Natural killer cell (primary cell): ENCODE measurements at places on chromosomes 4 and X. TPM values are rescaled to one million over a fixed set of nuclear protein-coding genes. Genes with fewer than 3 reads are reported as not detected.

GRCh38 chrX:126124721-126125120, 41.4 kb downstream of the DCAF12L2 start:
- no peak for DNase-seq

The CDKN2AIP gene
- 24.2 TPM for total RNA-seq

The EGF gene
- 1.2 TPM for total RNA-seq

DNA sequence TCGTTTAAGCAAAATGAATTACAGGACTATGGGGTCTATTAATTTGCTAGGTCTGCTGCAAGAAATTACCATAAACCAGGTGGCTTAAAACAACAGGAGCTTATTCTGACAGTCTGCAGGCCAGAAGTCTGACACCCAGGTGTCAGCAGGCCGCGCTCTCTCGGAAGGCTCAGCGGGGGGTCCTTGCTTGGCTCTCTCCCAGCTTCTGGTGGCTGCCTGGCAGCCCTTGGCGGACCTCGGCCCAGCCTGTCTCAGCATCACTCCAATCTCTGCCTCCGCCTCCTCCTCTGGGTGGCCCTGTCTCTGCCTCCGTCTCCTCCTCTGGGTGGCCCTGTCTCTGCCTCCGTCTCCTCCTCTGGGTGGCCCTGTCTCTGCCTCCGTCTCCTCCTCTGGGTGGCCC, 580.5 kb upstream of the FAT1 start:
- DNase-seq, result no peak

DNA sequence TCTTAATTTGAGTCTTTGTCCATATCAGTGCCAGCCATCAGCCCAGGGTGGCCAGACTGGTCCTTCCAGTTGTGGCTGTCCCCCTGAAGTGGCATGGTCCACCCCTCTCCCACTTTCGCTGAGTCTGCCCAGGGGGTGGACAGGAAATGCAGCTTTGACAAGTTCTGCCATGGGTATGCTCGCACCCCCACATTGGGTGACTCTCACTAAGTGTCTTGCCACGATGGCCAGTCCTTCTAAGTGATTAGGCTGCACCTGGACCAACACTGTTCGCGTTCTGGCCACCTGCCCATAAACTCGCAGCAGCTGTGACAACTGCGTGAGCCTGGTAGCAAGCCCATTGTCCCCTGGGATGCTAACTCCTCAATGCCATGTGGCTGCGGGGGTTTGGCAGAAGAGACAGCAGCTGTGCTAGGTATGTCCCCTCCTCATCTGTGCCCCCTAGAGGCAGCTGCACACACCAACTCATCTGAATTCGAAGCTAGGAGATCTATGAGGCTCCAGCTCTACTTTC, 10.0 kb upstream of the LNX1 start:
- DNase-seq, result no peak

- DNase-seq, result no peak
Measured at GRCh38 chrX:153412746-153413720, 1.8 kb downstream of the ZFP92 start.

DNA sequence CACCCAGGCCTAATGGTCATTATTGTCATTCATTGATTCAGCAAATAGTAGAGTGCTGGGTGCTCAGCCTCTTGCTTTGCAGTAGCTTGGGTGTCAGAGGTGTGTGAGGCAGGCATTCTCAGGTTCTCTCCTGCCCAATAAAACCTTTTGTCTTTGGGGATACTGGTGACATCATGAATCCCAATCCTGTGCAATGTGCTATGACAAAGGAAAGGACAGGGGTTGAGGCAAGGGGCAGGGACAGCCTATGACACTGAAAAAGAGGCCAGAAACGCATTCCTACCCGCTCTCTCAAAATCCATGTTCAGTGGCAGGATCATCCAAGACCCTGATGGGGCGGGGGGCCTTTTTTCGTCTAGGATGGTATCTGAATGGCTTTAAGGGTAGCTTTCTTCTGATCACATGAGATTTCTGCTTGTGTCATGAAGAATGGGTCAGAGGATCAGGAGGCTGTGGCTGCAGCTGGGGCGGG, 1.5 kb upstream of the FAM193A start:
- no peak for DNase-seq

The ATP8A1 gene
- total RNA-seq, result 147 TPM

DNA sequence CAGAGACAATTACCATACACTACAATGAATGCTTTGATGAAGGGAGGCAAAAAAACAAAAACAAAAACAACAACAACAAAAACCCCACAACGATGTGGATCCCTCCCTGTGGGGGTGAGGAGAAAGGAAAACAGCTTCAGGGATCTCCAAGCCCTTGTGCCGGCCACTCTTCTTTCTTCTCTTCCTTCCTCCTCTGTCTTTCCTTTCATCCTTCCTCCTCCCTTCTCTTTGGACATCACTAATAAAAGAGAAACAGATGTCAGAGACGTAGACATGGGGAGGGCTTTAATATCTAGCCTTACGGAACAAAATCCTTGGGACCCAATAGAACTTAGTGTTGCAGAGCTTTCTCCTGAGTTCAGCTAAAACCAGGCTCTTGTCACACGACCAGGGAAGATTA, 18.8 kb upstream of the STX18 start:
- DNase-seq, result no peak

DNA sequence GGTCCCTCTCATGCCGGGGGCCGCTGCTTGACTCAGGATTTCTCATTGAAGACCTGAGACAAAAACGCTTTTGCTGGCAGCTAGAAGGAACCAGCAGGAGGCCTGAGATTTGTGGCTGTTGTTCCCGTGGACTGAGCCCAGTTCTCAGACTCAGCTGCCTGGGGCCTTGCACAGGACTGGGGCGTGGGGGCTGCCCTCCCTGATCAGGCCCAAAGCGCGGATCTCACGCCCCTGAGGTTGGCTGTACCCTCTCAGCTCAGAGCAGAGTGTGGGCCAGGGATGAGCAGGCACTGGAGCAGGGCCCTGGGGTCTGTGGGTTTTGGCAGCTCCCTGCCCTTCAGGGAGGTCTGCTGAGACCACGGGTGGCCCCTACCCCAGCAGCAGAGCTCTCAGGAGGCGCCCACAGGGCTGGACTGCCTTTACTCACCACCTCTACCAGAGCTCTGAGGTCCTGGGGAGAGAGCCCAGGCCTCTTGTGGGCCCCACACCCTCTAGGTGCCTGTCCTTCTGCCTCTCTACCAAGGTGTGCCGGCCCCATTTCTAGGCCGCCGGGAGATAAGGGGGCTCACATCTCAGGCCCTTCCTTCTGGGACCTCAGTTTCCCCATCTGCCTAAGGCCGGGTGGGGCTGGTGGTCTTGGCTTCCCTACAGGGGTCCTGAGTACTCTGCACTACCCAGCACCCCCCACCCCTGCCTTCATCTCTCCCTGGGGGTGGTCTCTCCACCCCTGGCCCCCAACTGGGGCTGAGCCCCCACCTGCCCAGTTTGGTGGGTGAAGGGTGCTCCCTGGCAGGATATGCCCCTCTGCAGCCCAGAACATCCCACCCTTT, 5.6 kb downstream of the MSANTD1 start:
- no peak for DNase-seq

DNA sequence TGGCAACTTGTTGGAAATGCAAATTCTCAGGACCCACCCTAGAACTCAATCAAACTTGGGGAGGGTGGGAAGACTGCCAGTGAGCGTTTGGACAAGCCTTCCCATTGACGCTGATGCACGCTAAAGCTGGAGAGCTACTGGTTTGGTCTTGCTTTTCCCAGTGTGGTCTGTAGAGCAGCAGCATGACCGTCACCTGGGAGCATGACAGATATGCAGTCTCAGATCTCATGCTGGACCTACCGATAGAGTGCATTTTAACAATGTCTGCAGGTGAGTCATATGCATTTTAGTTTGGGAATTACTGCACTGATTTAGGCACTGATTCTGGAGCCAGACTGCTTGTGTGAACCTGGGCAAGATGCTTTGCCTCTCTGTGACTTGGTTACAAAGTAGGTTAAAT, 27.2 kb downstream of the HPF1 start:
- no peak for DNase-seq

DNA sequence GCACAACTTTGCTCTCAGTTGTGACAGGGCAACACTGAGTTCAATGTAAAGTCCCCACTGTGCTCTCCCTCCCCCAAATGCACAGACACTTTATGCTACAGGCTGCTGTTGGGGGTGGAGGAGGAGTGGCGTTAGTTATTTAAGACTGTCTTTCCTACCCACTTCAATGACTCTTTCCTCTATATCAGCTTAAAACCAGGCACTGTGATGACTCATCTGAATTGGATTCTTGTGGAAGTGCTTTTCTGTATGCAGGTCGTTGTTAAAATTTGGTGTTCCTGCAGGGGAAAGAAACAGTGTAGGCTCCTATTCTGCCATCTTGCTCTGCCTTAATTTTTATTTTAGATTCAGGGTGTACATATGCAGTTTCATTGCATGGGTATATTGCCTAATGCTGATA, 1157.2 kb upstream of the ADGRL3 start:
- DNase-seq, result no peak

DNA sequence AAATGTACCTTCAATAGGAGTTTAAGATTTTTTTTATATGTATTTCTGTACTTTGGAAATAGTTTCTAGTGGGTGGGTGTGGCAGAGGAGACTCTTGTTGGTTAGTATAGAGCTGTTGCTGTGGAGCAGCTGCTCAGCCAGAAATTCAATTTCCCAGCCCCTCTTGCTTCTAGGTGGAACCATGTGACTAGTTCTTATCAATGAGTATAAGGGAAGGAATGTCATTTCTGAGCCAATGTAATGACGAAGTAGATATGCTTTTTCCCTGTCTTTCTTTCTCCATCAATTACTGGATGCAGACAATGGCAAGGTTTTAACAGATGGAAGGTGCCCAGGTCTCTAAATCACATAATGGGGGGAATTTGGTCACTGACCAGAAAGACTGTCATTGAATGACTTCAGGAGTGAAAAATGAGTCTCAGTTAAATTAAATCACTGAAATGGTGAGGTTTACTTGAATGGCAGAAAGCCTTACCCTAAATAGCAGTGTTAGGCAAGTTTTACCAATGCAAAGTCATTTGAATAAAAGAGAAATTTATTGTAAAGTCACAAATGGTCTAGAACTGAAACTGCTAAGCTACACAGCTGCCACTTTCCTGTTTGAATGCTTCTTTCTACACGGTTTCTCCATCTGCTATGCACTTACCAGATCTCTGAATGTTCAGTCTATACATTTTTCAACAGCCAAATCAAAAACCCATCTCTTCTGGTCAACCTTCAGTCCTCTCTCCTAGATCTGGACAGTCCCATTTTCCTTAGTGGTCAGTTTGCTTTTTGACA, 795.4 kb upstream of the MAGEB2 start:
- no peak for DNase-seq

DNA sequence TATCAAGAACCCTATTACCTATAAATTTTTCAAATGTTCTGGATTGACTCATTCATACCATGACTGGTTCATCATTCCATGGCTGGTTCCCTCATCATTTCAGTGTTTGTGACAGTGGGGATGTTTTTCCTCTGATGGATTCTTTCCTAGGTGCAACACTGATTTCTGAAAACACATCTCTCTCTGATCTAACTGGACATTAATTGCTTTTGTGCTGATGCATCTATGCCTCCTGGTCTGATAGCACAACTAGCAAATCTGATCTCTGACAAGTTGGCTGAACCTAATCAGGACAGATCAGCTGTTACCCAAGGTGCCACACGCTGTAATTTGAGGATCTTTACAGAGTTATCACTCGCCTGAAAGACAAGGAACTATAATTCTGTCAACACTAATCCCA, 140.2 kb downstream of the LDB2 start:
- no peak for DNase-seq

The GUCY1B1 gene
- 2.1 TPM for total RNA-seq

The ADH6 gene
- not detected for total RNA-seq

GRCh38 chr4:85717351-85717750, 242.4 kb downstream of the ARHGAP24 start:
- no peak for DNase-seq

GRCh38 chrX:153877571-153878261, 8.3 kb downstream of the L1CAM start:
- DNase-seq, result no peak
